ENCODE measurements at places on chromosomes 3 and 15. TPM values are rescaled to one million over a fixed set of nuclear protein-coding genes. Genes with fewer than 3 reads are reported as not detected.

PPP1R14D gene
- total RNA-seq, result not detected

FAM174B gene
- 7.0 TPM for total RNA-seq

MIX23 gene
- total RNA-seq, result 47.6 TPM

RTP3 gene
- not detected for total RNA-seq

SNURF gene
- 10.8 TPM for total RNA-seq

PRR20G gene
- 1.1 TPM for total RNA-seq

CPEB1 gene
- 3.3 TPM for total RNA-seq

LRRC2 gene
- total RNA-seq, result not detected

KCNH8 gene
- total RNA-seq, result not detected

GOLGA8H gene
- 2.6 TPM for total RNA-seq

KBTBD13 gene
- not detected for total RNA-seq

IL5RA gene
- total RNA-seq, result not detected

ZNF774 gene
- 0.85 TPM for total RNA-seq

CACNA2D2 gene
- total RNA-seq, result 0.61 TPM

CHRNA7 gene
- 3.5 TPM for total RNA-seq

TRH gene
- not detected for total RNA-seq

NPAP1 gene
- not detected for total RNA-seq

RLBP1 gene
- total RNA-seq, result 0.13 TPM

BUB1B gene
- 25.8 TPM for total RNA-seq

GOLGA6L10 gene
- total RNA-seq, result 0.59 TPM

CCDC80 gene
- 54.2 TPM for total RNA-seq

All from A549 treated with Hydrocortisone at 1 μM for 4 hours (cell line).